Dermis blood vessel endothelial cell (primary cell): ENCODE measurements at places on chromosomes 2 and 18. TPM values are rescaled to one million over a fixed set of nuclear protein-coding genes. Genes with fewer than 3 reads are reported as not detected.

GRCh38 chr2:84481702-84482101 is 22.6 kb upstream of the SUCLG1 start:
- no peak for DNase-seq

DNA sequence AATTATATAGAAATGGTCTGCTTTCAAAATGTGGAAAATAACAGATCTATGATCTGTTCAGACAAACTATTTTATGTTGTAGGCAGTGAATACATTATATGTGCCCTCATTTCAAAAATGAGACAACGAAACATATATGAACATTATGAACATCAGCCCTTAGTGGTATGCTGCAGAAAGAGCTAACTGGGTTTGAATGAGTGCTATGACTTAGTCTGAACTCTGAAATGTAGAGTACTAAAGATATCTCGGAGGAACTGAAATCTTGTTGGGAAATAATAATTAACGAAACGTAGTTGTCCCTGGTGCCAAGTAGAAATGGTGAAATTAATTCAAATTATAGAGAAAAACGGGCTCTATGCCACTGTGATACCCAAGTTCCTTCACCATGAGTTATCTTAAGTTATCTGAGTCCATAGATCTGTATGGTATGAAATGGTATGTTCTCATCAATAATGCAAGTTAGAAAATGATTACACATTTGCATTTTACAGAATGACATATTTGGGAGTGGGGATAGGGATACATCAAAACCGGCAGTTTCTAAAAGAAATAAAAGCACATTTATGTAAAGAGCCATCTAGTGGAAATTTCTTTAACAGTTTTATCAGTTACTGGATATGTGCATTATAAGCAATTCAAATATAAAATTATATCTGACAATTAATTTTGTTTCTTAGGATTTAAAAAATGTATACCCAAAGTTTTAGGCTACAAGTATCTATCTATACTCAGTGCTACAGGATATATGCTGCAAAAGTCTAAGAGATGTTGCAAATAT is 26.7 kb downstream of the STARD6 start:
- peak; percentile 1 for DNase-seq

- no peak for DNase-seq
Measured at GRCh38 chr2:118529908-118530599, 317.4 kb downstream of the EN1 start.

- DNase-seq = peak; percentile 53
Measured at GRCh38 chr2:33104726-33105125, 158.0 kb downstream of the LTBP1 start.

- DNase-seq = peak; percentile 2
Measured at GRCh38 chr18:54608028-54608642, 17.1 kb downstream of the DYNAP start.

- no peak for DNase-seq
Measured at GRCh38 chr2:191747170-191747530, 69.2 kb downstream of the NABP1 start.

DNA sequence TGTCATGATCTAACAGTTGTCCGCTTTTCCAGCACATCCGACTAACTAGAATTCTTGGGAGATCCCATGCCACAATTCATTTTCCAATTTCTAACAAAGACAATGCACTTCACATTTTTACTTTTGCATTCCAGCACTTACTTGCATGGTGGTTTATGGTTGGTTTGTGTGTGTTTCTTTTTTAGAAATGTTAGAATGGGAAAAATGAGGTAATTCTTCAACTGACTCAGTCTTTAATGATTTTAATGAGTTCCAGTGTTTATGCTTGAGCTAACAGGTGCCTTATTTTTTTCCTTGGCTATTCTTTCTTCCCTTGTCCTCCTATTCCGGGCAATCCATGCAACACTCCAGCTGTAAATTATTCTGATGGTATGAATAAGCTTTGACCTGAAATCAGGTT is 46.4 kb downstream of the SLC8A1 start:
- DNase-seq = no peak

GRCh38 chr2:27839022-27839618 is 51.1 kb downstream of the RBKS start:
- no peak for DNase-seq

GRCh38 chr2:30267161-30267975 is 36.0 kb downstream of the LBH start:
- DNase-seq = no peak

DNA sequence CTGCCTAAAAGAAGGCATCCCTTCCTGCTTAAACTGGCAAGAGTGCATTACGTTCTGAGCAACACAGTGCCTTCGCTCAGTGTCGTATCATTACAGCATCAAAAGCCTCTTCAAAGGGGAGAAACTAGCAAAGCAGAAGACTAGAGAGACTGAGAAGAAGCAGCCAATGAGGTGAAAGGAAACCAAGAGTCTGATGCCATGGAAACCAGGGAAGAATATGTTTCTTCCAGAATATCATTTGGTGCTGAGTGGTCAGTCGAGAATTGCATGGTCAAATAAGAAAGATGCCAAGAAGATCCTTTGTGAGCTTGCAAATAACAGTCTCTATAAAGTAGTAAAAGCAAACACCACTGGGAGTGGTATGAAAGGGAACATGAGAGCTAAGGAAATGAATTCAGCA is 312.1 kb upstream of the CHST9 start:
- DNase-seq = no peak

DNA sequence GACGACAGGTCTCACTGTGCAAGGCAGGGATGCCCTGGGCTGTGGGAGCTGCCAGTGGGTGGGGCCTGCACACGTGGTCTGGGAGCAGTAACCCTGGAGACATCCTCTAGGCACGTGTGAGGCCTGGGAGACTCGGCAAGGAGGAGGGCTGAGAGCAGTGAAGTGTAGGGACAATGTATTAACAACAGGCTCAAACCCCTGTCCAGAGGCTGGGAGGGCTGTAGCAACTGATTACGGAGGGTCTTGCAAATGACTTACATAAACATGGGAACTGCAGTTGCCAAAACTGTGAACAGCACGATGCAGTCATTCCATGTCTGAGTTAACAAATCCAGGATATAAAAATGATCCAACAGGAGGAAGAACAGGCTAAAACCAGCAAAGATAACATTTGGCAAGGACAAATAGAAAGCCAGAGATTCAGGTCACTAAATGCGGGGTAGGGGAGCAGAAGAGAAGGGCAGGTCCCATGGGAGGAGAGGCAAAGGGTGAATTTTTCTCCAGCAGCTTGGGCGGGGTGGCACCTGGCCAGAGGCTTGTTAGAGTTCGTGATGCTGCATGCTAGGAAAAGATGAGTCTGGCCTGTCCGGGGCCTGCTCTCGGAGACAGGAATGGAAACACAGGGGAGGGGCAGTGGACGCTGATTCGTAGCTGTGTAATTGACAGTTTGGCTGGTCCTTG is 44.9 kb downstream of the CYP27C1 start:
- no peak for DNase-seq

DNA sequence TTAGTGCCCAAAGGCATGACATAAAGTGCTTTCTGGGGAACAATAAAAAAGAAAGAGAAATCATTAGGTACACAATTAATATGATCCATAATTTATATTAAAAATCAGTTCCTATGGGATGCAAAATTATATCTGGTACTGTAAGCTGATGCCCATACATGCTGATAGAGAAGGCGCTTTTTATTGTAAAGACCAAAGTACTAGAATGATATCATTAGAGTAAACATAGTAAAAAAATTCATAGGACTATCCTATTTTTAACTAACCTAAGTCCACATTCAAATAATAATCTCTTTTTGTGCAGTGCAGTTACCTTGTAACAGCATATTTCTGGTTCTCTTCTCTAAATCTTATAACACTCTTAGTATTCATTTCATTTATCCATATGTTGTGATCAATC is 252.2 kb downstream of the ASXL3 start:
- DNase-seq = no peak

- no peak for DNase-seq
Measured at GRCh38 chr2:36493306-36493705, 104.7 kb downstream of the FEZ2 start.

- DNase-seq = peak; percentile 50
Measured at GRCh38 chr18:79790996-79791972, 6.5 kb upstream of the KCNG2 start.

- no peak for DNase-seq
Measured at GRCh38 chr2:44928483-44929158, 12.9 kb upstream of the SIX3 start.

DNA sequence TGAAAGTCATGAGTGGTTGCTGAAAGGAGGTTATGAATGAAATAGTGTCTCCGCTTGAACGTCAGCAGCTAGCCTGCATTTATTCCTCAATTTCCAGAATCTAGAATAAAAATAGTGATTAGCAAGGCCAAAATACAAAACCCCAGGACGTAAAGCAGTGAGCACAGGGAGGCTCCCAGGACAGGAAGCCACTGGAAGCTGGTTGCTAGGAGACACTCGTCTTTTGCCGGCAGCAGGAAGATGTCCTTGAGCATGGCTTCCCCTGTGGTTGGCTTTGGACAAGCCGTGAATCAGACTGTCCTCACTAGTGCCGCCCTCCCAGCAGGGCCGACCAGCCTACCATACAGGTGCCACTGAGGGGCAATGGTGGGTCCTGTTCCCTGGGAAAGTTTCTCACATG is 374.4 kb downstream of the MTX2 start:
- DNase-seq = peak; percentile 88

DNA sequence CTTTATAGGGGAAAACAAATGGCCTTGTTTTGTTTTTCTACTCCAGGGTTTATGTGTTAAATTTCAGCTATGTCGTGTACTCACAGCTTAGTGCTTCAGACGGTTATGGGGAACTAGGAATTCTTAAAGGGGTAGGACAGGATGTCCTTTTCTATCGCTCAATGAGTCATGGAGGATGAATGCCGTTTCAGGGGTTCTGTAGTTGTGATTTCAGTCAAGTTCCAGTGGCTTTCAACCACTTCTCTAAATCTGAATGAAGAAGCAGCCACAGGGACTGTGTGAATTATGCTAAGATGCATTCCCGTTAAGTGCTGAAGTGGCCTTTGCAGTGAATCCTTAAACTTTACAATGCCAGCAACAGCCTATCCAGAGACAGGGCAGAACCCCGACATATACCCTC is 1231.7 kb upstream of the ZEB2 start:
- DNase-seq = peak; percentile 63

GPAT2 gene
- total RNA-seq = 5.6 and 30.9 TPM in 2 replicates

SCN2A gene
- total RNA-seq = under 0.01 TPM in 2 replicates

G6PC2 gene
- not detected in 2 replicates for total RNA-seq

TUBA3E gene
- not detected in 2 replicates for total RNA-seq

TYMS gene
- 22.6 and 132 TPM in 2 replicates for total RNA-seq

TNFAIP6 gene
- total RNA-seq = under 0.01 TPM in 1 of 2 replicates, not detected in the other

POTEJ gene
- 0.34 and 0.47 TPM in 2 replicates for total RNA-seq
